ENCODE measurements at places on chromosomes 6 and 20.

DNA sequence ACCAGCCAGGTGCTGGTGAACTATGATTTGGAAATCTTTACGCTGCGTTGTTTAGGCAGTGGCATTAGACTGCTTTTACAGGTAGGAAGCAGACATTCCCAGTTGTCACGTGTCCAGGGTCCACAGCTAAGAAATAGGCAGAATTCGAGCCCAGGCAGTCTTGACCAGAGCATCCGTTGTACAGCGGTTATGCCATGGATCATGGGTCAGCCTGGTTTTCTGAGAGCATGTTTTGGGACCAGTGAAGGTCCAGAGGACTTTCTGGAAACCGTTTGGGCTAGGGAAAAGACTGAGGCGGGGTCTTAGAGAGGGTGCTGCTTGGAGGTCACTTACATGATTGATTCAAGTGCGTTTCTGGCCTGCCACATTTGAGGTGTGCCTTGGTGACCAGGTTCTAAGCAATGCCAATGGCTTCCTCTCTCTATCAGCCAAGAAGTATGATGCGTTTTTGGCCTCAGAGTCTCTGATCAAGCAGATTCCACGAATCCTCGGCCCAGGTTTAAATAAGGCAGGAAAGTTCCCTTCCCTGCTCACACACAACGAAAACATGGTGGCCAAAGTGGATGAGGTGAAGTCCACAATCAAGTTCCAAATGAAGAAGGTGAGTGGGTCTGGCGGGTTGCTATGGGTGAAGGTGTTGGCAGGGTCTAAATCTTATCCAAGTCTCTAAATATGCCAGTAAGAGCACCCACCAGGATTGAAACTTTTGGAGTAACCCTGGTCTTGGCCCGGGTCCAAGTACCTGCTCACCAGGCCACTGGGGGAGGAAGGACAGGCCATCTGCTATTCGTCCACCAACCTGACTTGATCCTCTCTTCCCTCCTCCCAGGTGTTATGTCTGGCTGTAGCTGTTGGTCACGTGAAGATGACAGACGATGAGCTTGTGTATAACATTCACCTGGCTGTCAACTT, 1.8 kb downstream of the RPL10A start:
- DNase-seq = no peak

DNA sequence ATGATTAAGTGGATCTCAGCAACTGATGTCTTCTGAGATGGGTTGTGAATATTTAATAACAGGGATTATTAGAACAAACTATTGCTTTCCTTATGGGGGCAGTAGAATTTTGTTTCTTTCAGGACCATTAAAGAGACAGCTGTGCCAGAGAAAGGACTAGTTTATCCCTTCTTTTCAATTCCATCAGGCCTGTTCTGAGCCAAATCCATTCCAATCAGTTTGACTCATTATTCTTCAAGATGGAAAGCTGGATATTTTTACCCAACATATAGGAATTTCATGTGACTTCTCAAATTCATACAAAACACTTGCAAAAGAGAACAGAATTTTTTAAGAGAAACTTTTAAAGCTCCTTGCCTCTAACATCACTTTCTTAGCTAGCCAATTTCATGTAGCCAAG, 722.0 kb upstream of the FLRT3 start:
- DNase-seq = no peak

DNA sequence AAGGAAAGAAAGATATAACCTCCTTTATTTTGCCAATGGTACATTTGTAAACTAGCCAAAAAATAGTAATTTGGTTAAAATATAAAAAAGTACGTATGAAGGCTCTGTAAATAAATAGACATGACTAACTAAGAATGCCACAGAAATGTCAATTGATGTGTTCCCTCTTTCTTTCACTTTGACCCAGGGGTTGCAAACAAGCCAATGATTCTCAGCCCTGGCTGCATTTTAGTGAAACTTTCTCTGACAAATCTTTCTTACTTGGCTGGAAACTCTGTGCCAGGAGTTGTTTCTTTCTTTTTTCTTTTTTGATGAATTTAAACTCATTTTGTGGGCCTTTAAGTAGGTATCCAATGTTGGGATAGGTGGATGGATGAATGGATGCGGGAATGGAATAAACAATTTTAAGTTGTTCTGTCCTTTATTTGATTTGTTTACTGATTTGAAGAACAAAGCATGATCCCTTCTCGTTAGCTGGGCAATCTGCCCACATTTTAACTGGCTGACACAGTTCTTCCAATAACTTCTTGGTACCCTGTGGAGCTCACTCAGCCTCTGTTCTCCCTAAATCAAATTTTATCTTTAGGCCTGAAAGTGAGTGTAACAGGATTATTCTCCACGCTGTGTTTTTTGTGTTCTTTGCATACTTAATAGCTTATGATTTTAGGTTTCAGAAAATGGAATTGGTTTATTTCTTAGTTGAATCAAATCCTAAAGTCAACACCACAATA, 58.6 kb upstream of the GCLC start:
- no peak for DNase-seq

GRCh38 chr20:2299301-2299700, 3.5 kb downstream of the TGM3 start:
- DNase-seq = no peak

DNA sequence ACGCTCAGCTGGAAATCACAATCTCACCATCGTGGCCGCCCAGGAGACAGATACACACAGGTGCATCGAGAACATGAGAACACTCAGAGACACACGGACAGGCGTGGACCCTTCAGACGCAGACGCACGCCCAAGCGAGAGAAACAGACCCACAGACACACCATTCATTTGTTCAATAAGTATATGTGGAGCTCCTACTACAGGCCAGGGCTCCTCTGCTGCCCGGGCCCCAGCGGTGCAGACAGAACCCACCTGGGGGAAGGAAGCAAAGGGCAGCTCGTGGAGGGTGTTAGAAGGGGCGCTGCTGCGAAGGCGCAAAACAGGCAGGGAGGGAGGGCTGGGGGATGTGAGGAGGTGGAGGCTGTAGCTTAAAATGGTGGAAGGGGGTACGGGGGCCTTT, 39.2 kb downstream of the SRC start:
- no peak for DNase-seq

DNA sequence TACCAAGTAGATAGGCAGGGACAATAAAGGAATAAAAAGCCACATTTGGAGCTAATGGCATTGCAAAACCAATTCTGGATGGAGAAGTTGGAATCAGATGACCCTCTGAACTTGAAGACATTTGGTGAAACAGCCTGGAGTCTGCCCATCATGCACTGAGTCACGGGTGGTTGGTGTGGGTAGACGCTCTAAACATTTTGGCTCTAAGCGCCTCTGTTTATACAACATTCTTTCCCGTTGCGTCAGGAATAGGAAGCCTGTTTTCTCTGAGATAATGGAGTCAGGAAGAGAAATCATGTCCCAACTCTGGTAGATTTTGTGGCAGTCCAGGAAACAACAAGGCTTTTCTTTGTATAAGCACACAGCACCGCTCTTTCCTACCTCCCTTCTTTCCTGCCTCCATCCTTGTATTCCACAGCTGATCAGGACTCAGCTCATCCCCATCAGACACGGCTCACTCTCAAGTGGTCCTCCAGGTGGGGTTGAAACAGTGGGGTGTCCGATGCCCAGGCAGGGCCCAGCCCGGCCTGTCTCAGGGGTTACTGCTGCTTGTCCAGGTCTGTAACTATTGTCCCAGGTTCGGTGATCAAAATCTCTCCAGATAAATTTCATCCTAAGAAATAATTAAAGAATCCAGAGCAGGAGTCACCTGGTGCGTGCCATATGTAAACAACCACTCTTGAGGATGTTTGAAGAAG, 12.1 kb upstream of the RAMACL start:
- DNase-seq = no peak

DNA sequence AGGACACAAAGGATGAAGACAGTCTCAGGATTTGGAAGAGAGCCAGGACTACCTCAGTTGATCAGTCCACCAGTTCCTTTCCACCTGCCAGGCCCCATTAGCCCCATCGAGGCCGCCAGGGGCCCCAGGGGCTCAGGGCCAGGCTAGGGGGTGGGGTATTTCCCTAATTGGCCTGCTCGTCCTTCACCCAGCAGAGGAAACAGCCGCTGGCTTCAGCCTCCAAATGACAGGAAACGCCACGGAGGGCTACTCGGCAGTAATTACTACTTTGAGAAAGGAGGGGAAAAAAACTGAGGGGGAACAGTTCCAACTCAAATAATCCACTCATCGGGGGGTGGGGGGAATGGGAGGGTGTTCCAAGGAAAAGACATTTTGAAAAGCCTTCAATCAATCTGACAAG, 42.7 kb downstream of the MAFB start:
- DNase-seq = no peak

- DNase-seq = no peak
Observed at GRCh38 chr6:5657684-5658430, 348.9 kb downstream of the NRN1 start.

DNA sequence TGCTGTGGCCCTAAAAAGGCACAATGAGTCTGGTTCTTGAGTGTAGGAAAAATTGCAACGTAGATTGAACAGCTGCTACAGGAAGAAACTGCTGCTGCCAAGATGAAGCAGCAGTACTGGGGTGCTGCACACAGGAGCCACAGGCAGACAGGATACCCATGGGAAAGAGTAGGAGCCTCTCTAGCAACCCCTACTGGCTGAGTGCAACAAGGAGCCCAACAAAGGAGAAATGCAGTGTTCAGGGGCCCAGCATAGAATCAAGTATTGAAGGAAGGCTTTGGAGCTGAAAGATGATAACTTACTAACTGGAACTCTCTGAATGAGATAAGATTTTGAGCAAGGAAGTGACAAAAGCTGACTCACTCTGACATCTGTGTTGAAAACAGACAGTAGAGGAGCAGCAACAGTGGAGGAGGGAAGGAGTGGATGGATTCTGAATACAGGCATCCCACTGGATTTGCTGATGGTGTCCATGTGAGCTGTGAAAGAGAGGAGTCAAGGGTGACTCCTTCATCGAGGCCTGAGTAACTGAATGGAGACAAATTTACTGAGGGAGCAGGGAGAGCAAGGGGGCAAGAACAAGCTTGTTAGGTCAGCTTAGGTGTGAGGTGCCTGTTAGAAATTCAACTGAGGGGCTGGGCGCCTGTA, 534.7 kb upstream of the JARID2 start:
- peak; percentile 49 for DNase-seq
